GF-D8 (cell line): ENCODE measurements at places on chromosomes 5 and 9.
A peak's percentile ranks its signal among the peaks of the same experiment; 100 is the strongest.

DNA sequence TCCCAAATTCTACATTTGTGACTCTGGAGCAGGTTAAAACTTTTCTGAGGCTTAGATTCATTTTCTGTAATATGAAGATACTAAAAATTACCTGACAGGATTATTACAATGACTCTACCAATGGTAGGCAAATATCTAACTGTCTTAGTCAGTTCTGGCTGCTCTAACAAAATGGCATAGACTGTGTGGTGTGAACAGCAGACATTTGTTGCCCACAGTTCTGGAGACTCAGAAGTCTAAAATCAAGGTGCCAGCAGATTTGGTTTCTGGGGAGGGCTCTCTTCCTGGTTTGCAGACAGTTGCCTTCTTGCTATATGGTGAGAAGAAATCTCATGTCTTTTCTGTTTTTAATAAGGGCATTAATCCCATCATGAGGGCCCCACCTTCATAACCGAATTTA is 245.1 kb downstream of the MAST4 start:
- no peak for DNase-seq

DNA sequence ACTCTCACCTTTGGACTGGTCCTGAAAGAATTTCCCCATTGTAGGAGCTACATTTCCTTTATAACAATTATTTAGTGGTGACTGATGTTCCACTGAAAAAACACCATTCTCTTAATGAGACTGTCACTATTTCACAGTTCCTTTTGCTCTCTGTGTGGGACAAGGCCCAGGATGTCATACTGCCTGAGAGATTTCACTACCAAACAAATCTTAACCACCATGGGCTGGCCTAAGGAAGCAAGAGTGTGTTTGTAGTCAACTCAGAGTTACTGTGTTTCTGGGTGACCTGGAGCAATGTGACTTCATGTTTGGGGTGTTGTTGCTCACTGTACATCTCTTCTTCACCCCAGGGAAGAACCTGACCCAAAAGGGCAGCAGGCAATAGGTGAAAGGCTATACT is 50.1 kb upstream of the ZNF608 start:
- no peak for DNase-seq

GRCh38 chr9:134602547-134603362 is 38.8 kb upstream of the COL5A1 start:
- DNase-seq = no peak

- DNase-seq = no peak
Measured at GRCh38 chr5:142474431-142475094, 149.7 kb upstream of the SPRY4 start.

GRCh38 chr5:123537256-123537655 is 25.3 kb downstream of the CSNK1G3 start:
- DNase-seq = no peak

GRCh38 chr5:1751864-1752822 is 47.5 kb downstream of the MRPL36 start:
- no peak for DNase-seq

DNA sequence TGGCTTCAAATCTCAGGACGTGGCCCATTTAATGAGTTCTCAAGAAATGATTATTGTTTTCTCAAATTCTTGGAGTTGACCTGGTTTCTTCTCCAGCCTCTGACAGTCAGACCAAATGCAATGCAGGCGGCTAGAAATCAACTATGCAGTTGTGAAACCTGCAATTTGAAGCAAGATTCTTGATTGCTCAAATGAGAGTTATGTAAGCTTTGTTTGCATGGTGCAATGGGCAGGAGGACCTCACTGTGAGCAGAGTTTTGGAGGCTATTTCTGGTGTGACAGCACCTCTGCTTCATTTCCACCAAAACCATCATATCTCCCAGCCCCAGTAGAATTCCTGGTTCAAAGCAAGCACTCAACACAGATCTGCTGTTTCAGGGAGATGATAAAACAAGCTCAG is 500.0 kb upstream of the KLF4 start:
- DNase-seq = no peak

DNA sequence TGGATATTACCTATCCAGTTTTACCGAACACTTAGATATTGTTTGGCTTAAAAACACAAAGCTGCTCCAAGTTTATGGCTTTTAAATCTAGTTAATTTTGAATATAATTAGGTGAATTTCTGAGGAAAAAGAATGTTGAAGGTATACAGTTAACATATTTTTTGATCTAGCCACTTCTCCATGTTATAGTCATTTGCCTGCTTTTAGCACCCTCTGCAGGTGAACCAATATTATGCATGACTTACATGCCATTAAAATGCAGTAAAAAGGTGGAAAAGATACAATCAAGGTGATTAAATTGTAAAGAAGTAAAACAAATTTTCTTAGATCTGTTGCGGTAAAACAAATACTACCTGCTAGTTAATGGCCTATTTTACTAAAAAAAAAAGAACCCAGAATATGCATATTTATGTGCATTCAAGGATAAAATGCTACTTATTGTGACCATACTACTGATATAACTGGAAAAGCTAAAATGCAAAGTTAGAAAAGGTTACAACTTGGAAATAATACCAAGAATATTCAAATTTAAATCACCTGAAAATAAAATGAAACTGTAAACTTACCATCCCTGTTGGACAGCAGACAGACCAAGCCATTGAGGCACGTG is 132.1 kb downstream of the AP3B1 start:
- no peak for DNase-seq

DNA sequence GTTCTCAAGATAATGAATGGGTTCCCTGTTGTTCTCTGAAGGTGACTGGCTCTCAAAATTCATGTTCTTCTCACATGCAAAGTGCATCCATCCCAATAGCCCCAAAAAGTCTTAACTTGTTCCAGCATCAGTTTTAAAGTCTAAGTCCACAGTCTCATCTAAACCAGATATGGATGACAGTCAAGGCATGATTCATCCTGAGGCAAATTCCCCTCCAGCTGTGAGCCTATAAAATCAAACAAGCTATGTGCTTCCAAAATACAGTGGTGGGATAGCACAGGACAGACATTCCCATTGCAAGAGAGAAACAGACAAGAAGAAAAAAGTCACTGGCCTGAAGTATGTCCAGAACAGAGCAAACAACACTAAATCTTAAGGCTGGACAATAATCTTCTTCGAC is 25.4 kb downstream of the FBXO10 start:
- DNase-seq = no peak

DNA sequence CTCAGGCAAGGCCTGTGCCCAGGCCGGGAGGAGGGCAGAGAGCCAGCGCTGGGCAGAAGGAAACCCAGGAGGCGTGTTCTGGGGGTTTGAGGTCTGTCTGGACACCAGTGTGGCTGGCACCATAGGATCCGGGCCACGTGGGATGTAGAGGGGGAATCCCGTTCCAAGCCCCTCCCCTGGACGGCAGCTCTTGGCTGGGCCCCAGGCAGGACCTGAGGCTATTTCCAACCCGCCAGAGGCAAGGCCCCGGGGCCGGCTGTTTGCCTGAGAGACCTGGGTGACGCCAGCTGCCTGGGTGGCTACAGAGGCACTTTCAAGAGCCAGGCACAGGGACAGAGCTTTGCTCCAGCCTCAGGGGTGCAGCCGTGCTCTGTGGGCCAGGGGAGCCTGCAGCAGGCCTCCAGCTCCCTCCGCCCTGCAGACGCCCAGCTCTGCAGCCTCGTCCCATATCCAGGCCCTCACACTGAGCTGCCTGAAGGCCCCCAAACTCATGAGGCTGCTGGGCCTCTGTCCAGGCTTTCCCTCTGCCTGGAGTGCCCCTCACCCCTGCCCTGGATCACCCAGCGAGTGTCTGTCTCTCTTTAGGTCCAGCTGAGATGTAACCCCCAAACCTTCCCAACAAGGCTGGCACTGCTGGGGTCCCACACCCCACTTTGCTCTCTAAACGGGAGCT is 56.6 kb upstream of the EGFL7 start:
- no peak for DNase-seq

GRCh38 chr5:124929000-124929399 is 182.6 kb upstream of the ZNF608 start:
- DNase-seq = no peak

- DNase-seq = peak; percentile 23
Measured at GRCh38 chr5:172010278-172010677, 3.8 kb upstream of the FBXW11 start.

GRCh38 chr5:103216137-103216536 is 42.4 kb upstream of the MACIR start:
- peak; percentile 1 for DNase-seq

DNA sequence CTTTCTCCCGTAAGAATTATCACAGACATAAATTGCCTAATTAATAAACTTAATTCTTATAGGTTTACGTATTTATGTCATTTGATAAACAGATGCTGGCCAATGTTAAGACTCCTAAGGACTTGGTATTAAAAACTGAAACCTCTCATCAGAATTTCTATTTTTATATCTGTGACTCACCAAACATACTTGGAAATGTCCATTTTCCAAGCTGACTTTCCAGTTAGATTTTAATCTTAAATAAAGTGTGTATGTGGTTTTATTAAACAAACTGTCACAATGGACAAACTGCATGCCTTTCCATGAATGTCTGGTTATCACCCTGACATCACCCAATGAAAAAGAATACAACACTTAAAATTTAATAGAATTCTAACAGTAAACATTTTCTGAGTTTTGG is 12.6 kb upstream of the COL23A1 start:
- DNase-seq = no peak

DNA sequence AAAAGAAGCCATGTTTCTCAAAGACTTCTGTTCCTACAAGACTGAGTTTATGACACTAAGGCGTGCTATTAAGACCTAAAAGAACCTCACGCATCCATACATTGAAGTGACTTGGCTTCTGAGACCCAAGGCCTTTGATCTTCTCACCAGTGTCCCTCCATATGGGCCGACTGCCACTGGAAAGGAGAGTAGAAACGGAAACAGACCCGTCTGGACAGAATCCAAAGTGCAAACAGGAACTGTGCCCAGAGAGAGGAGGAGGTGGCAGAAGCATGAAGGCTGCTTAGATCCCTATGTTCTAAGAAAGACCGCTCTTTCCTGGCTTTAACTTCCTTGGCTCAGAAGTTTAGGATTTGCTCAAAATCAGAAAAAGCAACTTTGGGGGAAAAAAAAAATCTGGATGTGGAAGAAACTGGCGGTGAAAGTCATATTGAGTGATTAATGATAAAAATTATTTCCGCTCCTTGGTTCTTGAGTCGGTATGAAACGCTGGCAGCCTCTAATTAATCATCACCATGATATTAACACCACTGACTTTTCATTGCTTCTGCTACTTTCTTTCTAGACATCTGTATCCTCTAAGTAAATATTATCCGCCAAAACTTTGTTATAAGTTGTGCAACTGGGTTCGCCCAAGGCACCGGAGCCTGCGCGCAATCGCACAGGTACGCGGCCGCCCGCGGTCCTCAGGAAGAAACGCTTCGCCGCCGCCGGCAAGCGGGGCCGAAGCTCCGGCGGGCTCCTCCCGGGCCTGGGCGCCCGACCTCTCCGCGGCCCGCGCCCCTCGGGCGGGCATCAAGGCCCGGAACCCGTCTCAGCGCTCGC is 726 bp downstream of the DAP start:
- DNase-seq = peak; percentile 54
